ENCODE measurements at places on chromosomes 2 and 18.
A peak's percentile ranks its signal among the peaks of the same experiment; 100 is the strongest.

DNA sequence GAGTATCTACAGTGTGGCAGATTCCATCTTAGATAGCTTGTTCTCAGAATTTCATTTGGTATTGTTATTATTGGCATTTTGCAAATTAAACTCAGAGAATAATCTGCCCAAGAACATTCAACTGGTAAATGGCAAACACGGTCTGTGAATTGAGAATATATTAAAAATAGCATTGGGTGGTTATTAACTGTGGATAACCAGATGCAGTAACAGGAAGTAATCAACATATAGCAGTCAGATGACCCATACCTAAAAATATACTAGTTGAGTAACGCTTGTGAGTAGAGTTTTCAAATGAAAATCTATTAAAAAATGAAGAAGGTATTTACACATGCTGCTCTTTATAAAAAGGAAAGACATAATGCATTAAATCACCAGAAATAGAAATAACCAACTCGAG lies 129.5 kb downstream of the ZNF804A start:
- DNase-seq = no peak

GRCh38 chr2:210207929-210208328 lies 17.3 kb downstream of the ACADL start:
- no peak for DNase-seq

GRCh38 chr2:73925033-73925704 lies 1.5 kb upstream of the DGUOK start:
- DNase-seq = no peak

GRCh38 chr2:163852616-163853015 lies 116.8 kb upstream of the FIGN start:
- peak; percentile 33 for DNase-seq

- DNase-seq = peak; percentile 50
Observed at GRCh38 chr2:1136067-1136466, 185.4 kb downstream of the SNTG2 start.

DNA sequence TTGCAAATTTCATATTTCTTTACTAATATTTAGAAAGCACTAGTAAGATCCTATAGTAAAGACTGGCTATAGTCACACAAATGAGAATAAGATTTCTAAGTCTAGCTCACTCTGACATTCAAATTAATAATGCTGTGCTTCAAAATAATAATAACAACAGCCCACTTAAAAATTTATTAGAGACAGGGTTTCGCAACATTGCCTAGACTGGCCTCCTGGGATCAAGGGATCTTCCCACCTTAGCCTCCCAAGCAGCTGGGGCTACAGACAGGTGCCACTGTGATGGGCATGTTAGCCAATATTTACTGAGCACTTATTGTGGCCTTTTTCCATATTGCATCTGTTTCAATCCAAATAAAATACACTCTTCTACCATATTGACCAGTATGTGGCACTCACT lies 96.1 kb downstream of the PIEZO2 start:
- no peak for DNase-seq

- DNase-seq = no peak
Observed at GRCh38 chr2:170467568-170468422, 247.3 kb upstream of the SP5 start.

DNA sequence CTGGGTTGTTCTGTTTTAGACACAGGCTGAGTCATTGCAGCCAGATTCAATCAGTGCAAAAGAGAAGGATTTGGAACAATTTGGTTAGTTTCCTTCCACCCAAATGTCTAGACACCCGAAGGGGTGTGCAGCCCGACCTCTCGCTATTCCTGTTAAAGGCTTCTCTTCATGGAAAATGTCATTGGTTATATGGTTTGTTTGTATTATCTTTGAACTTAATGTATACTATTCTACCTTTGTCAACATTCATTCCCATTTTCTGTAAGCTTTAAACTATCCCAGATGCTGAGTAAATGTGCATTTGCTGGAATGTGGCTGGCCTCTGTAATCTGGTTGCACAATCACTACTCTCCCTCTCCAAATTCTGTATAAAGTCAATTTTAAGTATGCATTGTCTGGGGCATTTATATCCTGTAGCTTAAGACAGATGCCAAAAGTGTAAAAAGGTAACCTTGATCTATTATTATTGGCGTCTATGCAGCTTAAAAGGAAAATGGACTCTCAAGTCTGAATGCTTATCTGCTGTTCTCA lies 80.4 kb upstream of the RND3 start:
- peak; percentile 39 for DNase-seq

DNA sequence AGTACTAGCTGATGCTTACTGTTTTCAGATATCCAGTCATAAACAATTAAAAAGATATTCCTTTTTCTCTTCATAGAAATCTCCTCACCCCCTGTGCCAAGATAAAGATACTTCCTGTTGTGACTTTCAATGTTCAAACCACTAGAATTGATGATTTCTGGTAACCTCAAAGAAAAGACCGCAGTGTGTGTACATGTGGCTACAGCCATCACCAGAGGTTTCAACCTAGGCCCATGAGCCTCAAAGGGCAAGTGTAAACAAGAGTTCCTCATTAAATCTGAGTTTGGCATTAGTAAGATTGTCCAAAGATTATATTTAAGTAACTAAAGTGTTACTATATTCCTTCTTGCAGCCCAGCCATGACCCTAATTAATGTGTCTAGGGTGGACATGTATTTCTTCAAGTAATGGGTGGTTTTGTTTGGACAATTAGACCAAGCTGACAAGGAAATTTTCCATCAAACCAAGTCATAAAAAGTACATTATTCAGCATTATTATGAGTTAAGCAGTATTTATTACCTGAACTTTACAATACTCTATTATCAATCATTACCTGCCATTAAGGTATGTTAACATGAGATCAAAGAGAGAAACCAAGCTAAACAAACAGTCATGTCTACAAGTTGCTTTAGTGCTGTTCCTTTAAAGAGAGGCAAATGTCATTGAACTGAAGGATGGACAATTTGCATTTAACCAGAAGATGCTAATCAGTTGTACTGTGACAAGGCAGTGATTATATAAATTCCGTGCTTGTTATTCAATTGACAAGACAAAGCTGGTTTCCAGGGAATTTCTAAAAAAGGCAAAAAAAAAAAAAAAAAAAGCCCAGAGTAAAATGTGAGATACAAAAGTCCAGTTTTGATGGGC lies 382.7 kb downstream of the LNPK start:
- no peak for DNase-seq

- DNase-seq = no peak
Observed at GRCh38 chr2:188571543-188572303, 280.0 kb downstream of the GULP1 start.

DNA sequence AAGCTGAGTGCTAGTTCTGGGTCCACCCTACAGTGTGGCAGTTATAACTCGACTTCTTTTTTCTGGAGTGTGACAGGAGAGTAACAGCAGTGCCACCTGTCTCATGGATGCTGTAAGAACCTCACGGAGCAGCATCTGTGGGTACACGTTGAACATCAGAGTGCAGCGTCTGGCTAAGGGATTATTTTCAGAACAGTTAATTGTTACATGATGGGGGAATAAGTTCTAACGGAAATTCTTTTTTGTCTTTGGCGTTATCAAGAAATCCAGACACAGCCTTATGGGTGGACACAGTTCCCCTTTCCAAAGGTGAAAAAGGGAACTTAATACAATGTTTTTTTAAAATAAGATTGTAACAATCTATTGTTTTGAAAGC lies 28.3 kb upstream of the TOGARAM2 start:
- DNase-seq = peak; percentile 26

- DNase-seq = peak; percentile 58
Observed at GRCh38 chr2:189751080-189751658, 11.4 kb downstream of the OSGEPL1 start.

- no peak for DNase-seq
Observed at GRCh38 chr2:33377048-33377447, 99.4 kb upstream of the RASGRP3 start.

GRCh38 chr18:5937121-5937520 lies 41.8 kb upstream of the TMEM200C start:
- DNase-seq = no peak

DNA sequence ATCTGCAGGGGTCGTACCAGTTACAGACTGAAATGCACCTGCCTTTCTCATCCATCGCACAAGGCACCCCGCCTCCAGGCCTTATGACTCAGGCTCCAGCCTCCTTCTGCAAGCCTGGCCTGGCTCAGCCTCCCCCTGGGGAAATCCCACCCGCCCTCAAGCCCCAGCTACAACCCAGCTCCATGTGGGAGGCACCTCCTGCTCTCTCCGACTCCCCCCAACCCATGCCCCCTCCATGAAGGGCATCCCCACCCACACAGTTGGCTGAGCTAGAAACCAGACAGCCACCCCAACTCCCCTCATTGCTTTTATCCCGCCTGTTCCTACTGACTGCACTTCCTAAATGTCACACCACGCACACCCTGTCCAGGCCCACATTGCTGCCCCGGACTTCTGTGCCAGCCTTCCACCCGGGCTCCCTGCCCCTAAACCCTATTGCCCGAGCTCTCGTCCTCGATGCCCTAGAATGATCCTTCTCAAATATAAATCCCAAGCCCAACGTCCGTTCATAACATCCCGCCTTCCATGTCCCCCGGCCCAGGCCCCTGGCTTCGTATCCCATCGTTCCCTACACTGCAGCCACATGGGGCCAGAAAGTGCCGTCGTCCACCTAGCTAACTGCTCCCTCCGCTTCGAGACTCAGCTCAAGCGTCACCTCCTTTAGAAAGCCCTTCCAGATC lies 9.9 kb downstream of the DNMT3A start:
- DNase-seq = no peak

- DNase-seq = no peak
Observed at GRCh38 chr2:215618145-215618544, 182.3 kb upstream of the FN1 start.

DNA sequence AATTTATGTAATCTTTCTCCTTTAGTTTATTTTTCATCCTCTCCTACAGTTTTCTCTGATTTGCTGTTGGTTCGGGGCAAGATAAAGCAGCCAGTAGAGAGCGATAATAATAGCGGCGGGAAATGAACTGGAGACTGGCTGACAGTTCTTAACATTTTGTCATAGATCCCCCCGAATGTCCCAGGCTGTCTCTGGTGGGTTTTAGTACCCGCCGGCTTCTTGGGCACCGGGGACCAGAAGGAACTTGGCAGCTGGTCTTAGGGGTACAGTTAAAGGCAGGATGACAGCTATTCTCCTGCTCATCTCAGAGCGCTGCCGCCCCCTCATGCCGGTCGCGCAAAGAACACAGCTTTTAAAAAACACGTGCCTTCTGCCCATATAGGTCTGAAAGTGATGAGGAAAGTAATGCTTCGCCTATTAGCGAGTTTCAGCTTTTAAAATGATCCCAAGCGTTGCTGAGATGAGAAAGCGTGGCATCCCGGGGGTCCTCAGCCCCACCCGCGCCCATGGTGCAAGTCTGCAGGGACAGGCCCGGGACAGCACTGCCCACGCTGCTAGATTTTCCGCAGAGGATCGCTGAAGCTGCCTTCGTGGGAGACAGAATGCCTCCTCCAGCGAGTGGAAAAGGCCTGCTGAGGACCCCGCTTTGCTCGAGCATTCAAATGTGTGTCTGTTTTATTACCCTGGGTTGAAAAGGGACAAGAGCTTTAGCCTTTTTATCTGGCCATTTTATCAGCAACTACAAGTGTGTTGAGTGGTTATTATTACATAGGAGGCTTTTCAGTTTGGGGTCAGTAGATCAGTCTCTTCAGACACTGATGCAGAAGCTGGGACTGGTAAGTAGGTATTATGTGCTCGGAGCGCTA lies 3.8 kb downstream of the ONECUT2 start:
- no peak for DNase-seq

DNA sequence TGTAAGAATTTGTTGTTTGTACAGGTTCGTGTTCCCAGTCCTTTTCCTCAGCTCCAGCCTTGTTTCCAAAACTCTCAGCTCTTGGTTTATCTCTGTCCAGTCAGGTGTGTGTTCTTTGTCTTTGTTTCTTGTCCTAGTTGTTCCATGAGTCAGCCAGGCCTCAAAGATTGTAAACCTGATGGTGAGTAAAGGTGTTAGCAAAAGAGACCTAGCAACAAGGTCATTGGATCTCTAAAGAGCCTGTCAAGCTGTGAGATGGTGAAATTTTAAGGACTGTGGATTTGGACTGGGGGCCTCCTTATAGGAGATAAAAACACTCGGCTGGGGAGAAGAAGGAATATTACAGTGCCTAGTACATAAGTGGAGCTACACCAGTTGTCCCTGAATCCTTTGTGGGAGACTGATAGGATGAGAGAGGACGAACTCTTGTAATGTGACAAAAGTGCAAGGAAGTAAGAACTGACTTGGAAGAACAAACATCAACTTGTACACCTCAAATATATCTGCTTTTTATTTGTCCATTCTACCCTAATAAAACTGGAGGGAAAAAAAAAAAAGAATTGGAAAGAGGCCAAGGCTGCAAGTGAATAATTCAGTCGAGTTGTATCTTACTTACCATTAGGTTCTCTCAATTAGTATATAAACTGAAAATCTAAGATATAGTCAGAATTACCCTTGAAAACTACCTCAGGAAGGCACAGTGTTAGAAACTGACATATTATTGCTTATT lies 37.2 kb downstream of the ITGA6 start:
- no peak for DNase-seq

GRCh38 chr2:172704072-172704936 lies 31.3 kb upstream of the RAPGEF4 start:
- peak; percentile 64 for DNase-seq

All from choroid plexus epithelial cell (primary cell).